Activated CD4-positive, CD25-positive, alpha-beta regulatory T cell (primary cell): ENCODE measurements at places on chromosomes 3 and 15.

- no peak for DNase-seq
These were observed 125.1 kb downstream of the TJP1 start for GRCh38 chr15:29696950-29697738.

DNA sequence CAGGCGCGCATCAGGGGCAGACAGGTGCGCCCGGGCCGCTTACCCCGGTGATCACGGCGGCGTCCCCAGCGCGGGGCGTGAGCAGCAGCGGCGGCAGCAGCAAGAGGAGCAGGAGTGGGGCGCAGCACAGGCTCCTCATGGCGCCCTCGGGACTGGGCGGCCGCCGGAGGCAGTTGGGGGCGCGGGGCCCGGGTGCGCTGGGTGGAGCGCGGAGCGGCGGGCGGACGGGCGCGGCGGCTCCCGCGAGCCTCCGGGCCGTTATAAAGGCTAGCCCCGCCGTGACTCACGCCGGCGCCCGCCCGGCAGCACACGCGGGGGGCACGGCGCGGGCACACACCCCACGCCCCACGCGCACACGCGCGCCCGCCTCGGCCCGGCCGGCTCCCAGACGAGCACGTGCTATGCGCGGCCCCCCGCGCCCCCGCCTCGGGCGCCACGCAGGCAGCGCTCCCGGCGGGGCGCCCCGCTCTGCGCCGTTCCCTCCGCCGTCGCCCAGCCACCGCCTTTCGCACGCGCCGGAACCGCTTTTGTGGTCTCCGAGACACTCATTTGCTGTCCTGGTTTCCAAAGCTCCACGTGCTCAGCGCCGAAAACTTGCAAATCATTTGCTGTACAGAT, at the start of gene PROK2:
PROK2 (minus strand) TSS at position 235 of the 618 bp plus-strand sequence; CDS start at position 139, 96 bp downstream.
- DNase-seq, result peak; percentile 5

DNA sequence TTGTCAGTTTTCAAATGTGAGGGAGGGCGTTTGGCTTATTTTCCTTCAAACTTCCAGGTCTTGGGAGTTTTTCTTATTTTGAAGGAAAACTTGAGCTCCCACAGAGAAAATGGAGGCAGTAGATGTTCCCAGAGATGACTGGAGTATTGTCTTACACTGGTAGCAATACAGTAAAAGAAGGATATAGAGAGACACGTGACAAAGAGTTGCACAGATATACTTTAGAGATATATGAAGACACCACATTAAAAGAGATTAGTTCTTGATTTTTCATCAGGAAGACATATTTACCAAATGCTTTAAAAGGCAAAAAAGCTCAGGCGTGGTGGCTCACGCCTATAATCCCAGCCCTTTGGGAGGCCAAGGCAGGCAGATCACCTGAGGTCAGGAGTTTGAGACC, 490.9 kb downstream of the FOXP1 start:
- no peak for DNase-seq

DNA sequence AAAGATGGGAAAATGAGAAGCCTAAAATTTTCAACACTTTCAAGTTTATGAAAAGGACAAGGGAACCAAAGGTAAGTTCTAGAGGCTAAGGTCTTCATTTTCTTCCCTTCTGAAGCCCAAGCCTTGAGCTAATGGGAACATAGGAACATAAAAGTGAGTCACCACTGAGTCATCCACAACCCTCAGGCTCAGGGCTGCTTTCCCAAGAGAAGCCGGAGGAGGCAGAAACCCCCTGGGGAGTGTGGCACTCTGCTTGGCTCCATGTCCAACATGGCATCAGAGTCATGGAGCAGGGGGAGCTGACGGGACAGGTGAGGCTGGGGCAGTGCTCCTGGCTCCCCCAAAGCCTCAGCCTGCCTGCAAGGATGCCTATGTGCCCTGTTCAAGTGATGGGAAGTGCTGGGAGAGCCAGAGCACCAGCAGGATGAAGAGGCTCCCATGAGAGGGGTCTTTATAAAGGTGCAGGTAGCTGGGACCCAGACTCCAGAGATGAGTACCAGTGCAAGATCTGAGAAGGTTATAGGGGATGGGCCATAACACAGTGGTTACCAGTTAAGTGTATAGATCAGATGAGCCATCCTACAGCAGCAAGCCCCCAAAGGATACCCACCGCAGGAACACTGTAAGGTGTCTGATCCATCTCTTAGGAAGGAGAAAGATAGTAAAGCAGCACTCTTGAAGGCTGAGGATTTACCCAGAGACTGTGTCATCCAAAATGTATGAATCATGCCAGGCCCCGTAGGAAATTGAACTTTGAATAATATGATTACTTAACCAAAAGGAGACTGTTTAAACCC, 31.8 kb upstream of the RYR3 start:
- DNase-seq, result no peak

- DNase-seq, result no peak
These were observed 224.0 kb upstream of the ARHGEF26 start for GRCh38 chr3:153897025-153897723.

DNA sequence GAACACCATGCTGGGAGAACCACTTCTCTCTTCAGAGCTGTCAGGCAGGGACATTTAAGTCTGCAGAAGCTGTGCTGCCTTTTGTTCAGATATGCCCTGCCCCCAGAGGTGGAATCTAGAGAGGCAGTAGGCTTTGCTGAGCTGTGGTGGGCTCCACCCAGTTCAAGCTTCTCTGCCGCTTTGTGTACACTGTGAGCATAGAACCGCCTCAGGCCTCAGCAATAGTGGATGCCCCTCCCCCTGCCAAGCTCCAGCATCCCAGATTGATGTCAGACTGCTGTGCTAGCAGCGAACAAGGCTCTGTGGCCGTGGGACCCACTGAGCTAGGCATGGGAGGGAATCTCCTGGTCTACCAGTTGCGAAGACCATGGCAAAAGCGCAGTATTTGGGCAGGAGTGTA, 121.6 kb downstream of the NFKBIZ start:
- DNase-seq, result no peak

GRCh38 chr3:71514621-71515020, 68.9 kb downstream of the FOXP1 start:
- no peak for DNase-seq

- no peak for DNase-seq
These were observed 78.6 kb downstream of the SEMA6D start for GRCh38 chr15:47795864-47796263.

DNA sequence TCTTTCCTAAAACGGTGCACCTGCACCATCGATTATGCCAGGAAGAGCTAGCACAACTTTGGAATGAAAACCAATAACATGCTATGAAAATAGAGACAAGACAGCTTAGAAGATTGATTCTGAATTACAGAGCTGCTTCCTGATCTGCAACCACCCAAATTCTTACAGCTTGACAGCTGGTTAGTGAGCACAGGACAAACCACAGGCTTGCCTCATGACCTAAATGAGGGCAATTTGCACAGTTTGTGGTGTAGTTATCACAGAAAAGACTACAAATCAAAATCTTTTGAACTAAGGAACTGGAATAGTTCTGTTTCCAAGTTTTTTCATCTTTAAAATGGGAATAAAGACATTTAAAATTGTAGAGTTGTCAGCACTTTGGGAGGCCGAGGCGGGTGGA, 533.5 kb downstream of the NAALADL2 start:
- no peak for DNase-seq

DNA sequence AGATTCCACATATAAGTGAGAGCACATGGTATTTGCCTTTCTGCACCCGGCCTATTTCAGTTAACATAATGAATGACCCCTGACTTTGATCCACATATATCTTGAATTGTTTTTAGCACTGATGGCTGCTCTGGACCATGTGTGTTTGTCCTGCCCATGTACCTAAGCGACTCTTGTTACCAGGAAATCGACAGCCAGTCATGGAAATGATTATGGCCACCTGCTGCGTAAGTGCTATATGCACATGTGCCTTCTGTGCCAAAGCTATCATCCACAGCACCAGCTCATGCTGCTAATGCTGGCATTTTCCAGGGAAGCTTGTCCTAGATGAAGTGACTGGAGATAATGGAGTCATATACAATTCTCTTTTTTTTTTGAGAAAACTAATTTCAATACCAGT, 103.7 kb downstream of the PEX5L start:
- no peak for DNase-seq

DNA sequence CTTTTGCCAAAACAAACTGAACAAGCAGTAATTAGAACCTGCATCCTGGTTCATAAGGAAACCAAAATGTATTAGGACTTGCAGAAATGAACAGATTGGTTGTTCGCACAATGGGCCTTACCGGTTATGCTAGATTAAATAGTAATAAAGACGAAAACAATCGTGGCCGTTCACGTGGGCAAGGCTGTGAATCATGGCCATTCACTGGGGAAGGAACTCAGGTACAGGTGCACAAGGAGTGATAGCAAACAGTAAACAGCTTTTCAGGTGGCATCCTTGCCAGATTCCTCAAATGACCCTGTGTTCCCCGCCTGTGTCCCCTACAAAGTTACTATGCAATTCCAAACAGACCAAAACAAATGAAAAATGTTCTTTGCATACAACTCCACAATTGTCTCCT, 8.2 kb downstream of the LRIG1 start:
- DNase-seq, result no peak

DNA sequence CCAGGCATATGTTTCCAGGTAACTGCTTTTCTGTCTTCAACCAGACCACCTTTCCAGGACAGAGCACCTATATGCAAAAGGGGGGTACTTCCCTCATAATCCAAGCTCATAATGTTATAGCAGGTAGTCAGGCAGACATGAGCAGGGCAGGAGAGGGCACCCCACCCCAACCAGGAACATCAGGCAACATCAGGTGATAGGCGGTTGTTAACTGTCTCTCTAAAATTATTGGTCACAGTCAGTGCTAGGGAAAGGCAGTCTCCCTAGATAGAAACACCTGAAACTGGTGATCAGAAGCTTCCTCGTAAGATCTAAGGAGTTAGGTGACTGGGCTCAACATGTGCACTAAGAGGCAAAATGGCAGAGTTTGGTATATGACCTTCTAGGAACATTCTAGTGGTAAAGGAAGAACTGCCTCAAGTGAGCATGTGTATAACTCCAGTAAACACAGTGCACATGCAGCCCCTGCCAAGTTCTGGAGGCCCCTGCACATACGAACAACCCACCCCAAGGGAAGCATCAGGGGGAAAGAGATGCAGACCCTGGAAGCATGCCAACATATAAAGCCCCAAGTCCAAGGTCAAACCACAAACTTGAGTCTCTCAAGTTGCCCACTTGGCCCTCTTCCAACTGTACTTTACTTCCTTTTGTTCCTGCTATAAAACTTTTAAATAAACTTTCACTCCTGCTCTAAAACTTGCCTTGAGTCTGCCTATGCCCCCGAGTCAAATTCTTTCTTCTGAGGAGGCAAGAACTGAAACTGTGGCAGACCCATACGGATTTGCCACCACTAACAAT, 270.9 kb downstream of the ULK4 start:
- DNase-seq, result no peak

DNA sequence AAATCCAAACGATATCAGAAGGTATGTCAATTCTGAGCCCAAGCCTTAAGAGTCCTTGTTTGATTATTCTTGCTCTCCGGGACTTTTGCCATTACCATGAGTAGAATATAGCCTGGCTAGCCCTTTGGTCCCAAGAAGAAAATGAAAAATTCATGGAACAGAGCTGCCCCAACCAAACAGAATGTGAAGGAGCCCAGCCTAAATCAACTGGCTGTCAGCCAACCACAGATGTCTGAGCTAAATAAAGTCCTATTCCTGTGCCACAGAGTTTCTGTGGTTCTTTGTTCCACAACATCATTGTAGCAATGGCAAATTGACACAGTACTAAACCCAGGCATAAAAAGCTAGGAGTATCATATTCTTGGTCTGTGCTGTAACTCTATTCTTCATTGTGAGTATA, 185.2 kb downstream of the CPNE4 start:
- no peak for DNase-seq

- DNase-seq, result no peak
These were observed 348.5 kb downstream of the PYDC2 start for GRCh38 chr3:191809326-191809949.

GRCh38 chr3:160474416-160474838, 24.8 kb upstream of the TRIM59 start:
- DNase-seq, result no peak

GRCh38 chr15:48396020-48396419, 64.8 kb downstream of the DUT start:
- DNase-seq, result no peak

GRCh38 chr3:177370246-177370822, 173.1 kb upstream of the TBL1XR1 start:
- no peak for DNase-seq

GRCh38 chr3:125287248-125287647, 74.7 kb upstream of the SLC12A8 start:
- no peak for DNase-seq

DNA sequence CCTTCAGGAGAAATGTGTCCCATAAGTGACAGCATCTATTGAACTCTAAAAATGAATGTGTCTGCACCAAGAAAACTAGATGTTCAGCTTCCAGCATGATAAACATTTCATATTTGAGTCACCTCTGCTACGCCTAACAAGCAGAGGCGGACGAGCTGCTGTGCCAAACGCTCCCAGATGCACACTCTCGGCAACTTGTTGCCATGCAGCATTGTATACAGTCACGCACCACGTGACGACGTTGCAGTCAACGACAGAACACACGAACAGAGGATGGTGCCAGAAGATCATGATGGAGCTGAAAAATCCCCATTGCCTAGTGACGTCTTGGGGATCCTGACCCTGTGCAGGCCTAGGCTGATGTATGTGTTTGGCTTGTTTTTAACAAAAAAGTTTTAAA, 137.5 kb downstream of the XXYLT1 start:
- DNase-seq, result no peak

- DNase-seq, result no peak
These were observed 17.1 kb upstream of the PRSS50 start for GRCh38 chr3:46734773-46735172.

DNA sequence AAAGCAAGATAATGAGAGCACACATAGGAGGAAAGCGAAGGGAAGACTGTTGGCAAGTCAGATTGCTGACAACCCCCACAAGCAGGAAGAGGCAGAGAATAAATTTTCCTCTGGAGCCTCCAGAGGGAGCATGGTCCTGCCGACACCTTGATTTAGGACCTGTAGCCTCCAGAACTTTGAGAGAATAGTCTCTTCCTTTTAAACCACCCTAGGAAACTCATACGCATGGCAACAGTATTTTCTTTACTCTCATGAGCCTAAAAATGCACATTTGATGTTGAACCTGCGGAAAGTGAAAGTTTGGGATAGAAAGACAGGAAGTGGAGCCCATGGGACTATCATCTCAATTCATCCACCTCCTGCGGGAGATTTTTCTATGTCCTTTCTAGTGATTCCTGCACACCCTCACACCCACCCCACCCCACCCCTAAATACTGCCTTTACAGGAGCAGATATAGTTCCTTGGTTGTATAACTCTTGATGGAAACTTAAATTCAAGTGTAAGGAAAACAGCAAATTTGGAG, 116.7 kb upstream of the LPP start:
- DNase-seq, result no peak
